ENCODE measurements at places on chromosomes 7 and 10.

DNA sequence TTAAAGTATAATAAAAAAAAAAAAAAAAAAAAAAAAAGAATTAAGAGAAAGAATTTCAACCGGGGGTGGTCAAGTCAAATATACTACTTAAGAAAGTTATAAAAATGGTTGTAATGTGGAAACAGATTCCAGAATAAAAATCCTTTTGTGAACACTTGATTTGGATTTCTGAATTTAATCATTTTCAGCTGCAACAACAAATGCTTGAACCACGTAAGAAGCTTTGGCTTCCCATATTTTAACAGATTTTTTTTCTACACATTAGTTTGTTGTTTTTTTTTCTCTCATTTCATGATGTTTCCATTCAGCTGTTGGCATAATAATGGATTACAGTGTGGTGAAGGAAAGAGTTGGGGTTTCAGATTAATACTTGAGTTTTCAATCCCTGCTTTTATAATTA lies 137.3 kb upstream of the AGR3 start:
- no peak for DNase-seq

DNA sequence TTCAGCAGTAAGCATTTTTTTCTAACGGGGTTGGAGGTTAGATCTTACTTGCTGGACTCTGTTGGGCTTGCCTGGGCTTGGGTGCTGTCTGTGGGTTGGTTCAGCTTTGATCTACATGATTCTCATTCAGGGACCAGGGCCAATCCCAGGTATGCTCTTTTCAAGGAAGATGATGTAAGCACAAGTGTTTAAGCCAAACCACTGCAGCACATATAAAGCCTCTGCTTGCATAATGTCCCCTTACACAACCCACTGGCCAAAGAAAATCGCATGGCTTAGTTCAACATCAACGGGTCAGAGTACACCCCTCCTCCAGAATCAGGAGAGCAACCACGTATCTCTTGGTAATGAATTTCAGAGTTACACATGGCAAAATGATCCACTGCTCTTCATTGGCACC lies 83.9 kb downstream of the DNAJB9 start:
- DNase-seq = no peak

GRCh38 chr7:115984105-115984504 lies 46.5 kb downstream of the TFEC start:
- DNase-seq = no peak

DNA sequence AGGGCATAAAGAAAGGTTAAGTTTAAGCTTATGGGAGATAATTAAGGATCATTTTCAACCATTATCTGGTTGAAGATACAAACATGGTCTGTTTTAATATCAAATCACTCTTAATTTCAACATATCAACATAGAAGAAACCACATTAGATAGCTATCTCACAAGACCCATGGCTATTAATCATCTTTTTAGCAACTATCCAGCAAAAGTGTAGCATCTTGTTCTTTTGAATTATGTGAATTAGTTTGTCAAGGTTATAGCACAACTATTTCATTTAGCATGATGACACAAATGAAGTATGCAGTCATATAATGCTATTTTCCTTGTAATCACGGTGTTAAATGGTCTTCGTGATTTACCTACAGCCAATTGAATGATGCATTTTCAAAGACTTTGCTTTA lies 58.9 kb upstream of the PPP1R9A start:
- DNase-seq = no peak

GRCh38 chr10:59276919-59277318 lies 85.4 kb downstream of the FAM13C start:
- DNase-seq = no peak

DNA sequence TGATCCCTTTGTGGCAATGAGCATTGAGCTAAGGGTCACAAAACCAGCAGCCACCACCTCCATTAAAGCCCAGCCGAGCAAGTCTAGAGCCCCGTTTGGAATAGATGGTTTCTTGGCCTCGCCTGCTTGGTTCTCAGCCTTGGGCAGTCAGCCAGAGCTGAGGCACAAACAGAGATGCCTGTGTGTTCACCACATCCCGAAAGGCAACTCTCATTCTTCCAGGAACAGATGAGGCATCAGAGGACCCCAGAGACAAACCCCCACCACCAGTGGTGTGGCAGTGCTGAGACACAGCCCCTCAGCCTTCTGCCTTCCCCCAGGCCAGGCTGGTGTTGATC lies 203.3 kb upstream of the ZMIZ1 start:
- no peak for DNase-seq

DNA sequence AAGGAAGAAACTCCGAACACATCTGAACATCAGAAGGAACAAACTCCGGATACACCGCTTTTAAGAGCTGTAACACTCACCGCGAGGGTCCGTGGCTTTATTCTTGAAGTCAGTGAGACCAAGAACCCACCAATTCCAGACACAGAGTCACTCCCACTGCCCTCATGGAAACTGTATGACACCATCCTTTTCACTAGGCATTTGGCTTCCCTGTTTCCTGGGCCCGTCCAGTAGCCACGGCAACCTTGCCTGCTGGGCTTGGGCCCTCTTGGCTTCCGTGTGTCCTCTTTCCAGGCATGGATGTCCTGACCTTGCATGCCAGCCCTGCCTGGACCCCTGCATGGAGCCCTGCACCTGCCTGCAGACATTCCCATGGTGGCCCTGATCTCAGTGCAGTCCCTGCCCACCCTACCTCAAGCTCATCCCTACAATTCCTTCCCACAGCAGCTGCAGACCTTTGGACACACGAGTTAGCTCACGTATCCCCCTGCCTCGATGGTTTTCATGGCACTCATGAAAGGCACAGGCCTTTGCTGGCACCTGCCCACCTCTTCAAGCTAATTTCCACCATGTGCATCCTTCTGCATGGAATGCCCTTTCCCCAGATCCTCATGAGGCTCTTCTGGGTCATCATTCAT lies 6.7 kb downstream of the SH2D4B start:
- DNase-seq = no peak

GRCh38 chr10:12434277-12434676 lies 84.9 kb downstream of the CAMK1D start:
- DNase-seq = peak; percentile 38

DNA sequence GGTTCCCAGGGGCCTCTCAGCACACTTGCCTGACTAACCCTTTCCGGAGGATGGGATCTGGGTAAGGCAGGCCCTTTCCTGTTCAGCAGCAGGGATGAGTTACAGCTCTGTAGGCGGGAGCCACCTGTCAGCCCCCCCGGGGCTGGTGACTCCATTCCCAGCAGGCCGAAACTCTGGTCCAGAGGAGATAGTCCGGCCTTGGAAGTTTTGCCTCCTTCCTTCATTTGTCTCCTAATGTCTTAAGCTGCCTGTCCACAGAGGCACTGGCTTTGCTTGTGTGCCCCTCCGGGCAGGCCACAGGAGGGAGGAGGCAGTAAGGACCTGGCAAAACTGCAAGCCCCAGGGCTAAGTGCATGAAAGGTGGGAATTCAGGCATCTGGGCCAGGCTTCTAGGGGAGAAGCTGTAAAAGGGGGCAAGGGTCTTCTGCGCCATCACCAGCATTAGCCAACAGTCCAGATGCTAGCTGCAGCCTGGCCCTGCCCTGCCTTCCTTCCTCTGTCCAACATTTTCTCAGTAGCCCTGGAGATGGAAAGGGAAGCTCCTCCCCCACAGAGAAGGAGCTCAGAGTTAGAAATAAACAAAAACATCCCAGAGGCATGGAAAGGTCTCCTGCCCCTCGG lies 1.2 kb downstream of the ADIRF start:
- DNase-seq = no peak

DNA sequence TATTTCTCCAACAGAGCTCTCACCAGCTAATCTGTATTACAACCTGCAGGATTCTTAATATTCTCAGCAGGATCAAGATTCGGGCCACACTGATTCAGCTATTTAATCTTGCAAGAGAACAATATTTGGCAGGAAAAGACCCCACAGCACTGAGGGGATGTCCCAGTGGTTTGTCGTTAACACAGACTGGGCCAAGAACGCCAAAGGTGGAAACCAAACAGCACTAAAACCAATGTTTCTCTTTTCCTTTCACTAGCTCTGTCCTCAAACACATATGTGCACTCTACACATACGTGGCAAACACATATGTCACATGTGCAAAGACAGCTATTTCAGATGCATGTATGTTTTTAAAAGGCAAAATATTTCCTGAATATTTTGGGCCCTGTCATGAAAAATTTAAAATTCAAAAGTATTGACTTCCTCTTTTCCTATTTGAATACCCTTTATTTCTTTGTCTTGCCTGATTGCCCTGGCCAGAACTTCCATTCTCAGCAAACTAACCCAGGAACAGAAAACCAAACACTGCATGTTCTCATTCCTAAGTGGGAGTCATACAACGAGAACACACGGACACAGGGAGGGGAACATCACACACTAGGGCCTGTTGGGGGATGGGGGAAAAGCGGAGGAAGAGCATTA lies 51.7 kb upstream of the NEBL start:
- DNase-seq = no peak

- no peak for DNase-seq
Measured at GRCh38 chr10:110221721-110222261, 14.4 kb downstream of the MXI1 start.

DNA sequence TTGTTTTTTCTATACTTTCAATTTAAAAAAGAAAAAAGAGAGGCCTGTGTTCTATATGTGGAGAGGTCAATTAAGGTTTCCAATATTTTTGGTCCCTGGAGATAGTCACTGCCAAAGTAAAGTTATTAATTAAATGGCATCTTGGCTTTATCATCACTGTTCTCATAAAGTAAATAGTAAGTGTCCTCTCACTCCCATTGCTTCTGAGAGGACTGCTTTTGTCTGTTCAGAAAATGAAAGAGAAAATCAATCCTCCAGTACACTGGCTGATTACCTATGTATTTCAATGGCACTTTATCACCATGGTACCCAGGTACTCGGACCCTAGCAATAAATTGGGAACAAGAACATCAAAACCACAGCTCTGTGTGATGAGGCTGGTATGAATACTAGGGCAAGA lies 94.0 kb downstream of the RNLS start:
- DNase-seq = no peak

DNA sequence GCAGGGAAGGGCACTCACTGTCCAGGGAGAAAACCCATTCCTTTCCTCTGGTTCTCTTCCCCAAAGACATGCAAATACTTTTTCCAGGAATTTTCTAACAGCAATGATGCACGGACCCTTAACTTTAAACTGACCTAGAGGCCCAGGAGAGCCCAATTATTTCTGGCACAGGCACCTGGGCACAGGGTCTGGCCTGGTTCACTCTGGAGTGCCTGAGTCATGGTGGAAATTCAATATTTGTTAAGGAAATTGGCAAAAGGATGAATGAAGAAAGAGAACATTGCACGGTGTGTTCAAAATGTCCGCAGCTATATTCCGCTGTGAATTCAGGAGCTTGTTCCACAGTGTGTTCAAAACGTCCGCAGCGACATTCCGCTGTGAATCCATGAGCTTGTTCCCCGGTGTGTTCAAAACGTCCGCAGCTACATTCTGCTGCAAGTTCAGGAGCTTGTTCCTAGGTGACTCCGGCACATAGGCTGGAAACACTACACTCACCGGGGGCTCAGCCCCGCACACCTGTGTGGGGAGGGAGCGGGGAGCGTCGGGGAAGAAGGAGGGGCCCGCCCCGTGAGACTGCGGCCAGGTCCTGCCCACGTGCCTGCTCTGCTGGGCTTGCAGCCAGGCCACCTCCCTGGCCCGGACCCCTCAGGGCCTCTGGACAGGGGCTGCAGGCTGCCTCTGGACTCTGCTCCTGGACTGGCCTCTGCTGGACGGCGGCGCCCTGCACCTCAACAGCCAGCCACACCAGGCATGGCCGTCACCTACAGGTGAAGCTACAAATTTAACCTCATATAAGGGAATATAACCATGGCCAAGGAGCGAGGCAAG lies 72.0 kb upstream of the FAM20C start:
- DNase-seq = no peak

GRCh38 chr7:14835384-14835783 lies 67.2 kb downstream of the DGKB start:
- DNase-seq = peak; percentile 100

GRCh38 chr7:134016223-134016941 lies 110.8 kb upstream of the LRGUK start:
- DNase-seq = peak; percentile 33

DNA sequence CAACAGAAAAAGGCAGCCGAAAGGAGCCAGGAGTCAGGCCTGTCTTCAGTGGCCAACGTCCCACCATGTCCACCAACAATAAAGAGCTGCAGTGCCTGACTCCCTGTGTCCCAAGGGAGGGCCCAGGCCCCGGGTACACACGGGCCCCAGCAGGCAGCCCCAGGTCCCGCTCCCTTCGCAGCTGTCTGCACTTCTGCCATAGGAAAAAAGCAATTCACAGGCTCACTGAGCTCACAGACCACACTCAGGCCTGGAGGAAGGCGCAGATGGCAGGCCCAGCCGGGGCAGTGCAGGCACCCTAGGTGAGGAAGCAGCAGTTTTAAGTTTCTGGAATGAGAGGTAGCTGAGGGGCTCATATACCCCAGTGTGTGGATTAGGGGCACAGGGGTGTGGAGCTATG lies 100.5 kb downstream of the PRKAG2 start:
- no peak for DNase-seq

GRCh38 chr10:61286686-61287085 lies 166.5 kb downstream of the TMEM26 start:
- no peak for DNase-seq

GRCh38 chr10:118571123-118571522 lies 24.3 kb downstream of the PRLHR start:
- DNase-seq = no peak

DNA sequence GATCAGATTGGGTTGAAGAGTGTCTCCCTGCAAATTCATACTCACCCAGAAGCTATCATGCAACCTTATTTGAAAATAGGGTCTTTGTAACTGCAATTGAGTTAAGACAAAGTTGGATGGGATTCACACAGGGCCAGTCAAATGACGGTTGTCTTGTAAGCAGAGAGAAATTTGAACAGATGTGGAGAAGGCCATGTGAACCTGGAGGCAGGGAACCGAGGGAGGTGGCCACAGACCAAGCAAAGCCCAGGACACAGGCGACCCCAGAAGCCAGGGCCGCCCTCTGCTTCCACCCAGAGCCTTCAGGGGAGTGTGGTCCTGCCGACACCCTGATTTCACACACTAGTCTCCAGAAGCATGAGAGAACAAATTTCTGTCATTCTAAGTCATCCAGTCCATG lies 140.8 kb downstream of the SFMBT2 start:
- DNase-seq = no peak

- DNase-seq = no peak
Measured at GRCh38 chr7:153381275-153382040, 621.9 kb downstream of the ACTR3B start.

GRCh38 chr7:24725554-24726241 lies 31.6 kb downstream of the GSDME start:
- DNase-seq = no peak
